ENCODE measurements at places on chromosomes 1 and 21.

- no peak for DNase-seq
Measured at GRCh38 chr1:81345110-81345509, 455.6 kb upstream of the ADGRL2 start.

DNA sequence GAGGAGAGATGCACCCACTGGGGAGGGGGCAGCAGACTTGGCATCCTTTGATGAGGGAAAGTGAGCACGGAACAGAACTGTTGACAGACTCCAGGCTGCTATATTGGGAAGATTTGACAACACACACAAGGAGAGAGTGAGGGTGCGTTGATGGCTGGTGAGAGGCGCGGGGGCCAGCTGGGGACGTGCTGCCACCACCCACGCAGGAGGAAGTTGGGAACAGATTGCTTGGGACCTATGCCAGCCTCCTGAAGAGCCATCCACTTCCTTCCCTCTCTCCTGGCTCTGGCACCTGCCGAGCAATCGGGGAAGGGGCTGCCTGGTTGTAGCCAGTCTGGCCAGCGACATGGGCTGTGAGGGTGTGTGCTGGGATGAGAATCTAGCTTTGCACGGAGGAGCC, 223.7 kb upstream of the CSF3R start:
- no peak for DNase-seq

GRCh38 chr1:89810302-89810701, 10.5 kb upstream of the LRRC8D start:
- no peak for DNase-seq

DNA sequence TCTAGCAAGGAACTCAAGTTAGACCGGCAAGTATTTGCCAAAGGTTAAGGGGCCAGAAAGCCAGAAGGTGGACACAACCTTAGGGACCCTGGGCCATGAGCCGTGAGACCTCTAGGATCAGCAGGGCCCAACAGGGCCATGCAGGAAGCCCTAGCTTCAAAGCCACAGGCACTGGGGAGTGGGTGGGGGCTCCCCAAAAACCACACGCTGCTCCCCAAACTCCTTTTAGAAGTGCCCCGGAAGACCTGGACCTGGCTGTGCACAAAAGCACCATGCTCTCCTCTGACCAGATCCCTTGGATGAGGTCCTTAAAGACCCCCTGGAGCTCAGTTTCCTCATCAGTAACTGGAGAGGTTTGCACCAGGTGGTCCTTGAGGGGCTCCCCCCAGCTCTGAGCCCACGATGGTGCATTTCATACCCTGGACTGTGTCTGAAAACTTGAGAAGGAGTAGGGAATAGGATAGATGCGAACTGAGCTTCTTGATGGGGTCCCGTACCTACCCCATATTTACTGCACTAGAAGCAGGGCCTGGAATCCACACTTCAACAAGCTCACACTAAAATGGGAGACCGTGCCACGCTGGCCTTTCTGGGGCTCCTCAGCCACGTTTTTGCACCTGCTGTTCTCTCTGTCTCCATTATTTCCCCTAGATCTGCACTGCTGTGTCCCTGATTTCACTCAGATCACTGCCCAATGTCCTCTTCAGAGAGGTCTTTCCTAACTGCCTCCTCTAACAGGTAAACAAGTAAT, 40.6 kb upstream of the LBR start:
- DNase-seq = no peak

DNA sequence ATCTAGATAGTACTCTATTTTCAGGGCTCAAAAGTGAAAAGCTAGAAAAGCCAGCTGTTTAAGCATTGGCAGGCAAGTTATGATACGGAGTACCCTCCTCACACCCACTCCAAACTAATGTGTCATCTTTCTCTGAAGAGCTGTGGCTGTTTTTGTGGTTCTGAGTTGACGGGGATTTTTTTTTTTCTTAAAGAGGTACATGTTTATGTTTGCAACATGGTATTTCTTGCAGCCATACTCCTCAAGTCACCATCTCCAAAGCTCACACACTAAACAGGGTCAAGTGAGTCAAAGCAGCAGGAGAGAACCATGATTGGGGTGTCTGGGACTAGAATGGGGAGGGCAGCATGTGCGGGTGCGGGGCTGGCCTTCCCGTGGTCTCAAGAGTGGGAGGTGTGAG, 347.2 kb downstream of the DISC1 start:
- no peak for DNase-seq

GRCh38 chr1:6358757-6359201, 34.8 kb downstream of the ACOT7 start:
- peak; percentile 68 for DNase-seq

GRCh38 chr1:166740668-166741276, 98.5 kb upstream of the POGK start:
- DNase-seq = no peak

DNA sequence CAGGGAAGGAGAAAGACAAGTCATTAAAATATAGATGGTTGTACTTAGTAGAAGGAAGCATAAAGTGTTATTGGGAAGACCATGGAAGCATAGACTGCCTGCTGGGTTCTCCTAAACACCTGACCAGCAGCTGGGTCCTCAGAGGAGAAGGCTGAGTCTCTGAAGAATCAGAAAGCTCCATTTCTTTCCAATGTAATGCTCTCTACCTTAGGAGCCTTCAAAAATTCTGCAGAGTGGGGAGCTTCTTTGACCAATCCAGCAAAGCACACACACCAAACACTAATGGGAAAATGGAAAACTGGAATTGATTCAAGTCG, 21.1 kb upstream of the BCL10 start:
- DNase-seq = no peak

DNA sequence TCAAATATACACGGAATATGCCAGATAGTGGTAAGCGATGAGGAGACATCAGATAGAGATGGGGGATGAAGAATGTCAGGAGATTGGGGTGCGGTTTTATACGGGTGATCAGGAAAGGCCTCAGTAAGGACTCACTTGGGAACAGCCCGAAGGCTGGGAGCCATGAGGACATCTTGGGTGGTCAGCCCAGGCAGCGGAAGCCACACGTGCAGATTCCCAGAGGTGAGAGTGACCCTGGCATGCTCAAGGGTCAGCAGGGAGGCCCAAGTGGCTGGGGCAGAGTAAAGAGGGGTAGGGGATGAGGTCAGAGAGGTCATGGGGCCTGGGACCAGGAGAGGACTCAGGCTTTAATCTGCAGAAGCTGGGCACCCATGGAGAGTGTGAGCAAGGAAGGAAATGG, 106.6 kb downstream of the MATN1 start:
- DNase-seq = no peak

DNA sequence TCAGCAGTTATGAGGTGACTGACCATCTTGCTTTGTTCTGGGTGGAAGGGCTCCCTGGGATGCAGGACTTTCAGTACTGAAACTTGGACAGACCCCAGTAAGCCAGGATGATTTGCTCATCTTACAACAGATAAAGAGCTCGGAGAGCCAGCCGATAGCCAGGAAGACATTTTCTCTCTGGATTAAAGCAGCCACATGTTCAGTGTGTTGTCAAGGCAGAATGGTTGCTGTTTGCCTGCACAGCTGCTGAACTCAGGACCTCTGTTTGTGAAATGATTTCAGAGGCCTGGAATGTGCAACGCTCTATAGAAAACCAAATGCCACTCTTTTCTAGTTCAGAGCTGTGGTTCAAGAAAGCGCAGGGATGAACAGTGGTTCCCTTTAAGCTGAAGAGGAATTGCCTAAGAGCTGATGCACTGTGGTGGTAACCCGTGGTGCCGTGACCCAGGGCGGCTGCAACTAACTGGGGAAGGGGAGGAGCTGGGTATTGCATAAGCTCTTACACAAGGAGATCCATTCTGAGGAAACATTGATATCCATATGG, 40.7 kb downstream of the CASQ2 start:
- no peak for DNase-seq

- no peak for DNase-seq
Measured at GRCh38 chr1:178540204-178540603, 27.3 kb downstream of the TEX35 start.

DNA sequence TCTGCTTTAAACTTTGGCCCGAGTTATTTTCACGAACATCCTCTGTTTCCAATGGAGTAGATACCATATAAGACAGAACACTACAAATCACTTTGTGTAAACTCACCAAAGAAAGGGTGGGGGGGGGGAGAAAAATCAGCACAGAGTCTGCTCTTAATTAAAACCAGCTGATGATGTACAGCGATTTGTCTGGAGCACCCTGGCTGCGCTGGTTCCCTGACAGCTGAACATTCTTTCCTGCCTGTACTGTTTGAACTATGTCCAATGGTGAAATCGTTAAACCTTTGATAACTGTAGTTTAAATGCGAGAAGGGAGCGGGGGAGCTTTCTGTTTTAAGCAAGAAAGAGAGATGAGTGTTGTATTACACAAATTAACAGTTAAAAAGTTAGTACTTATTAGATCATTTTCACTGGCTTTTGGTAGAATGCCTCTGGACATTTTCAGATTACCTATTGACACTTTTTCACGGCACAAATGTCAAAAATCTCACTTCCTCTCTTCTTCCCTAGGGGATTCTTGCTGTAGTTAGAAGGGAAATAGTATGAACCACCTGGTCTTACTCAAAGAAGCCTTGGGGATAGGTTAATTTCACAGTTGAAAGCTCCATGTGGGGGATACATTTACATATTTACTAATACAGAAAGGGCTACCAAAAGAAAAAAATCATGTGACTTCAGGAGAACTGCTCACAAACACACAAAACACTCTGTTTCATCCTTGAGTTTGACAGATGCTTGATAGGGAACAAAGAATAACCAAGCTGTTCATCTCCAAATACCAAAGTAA, 140.2 kb upstream of the RUNX1 start:
- no peak for DNase-seq

DNA sequence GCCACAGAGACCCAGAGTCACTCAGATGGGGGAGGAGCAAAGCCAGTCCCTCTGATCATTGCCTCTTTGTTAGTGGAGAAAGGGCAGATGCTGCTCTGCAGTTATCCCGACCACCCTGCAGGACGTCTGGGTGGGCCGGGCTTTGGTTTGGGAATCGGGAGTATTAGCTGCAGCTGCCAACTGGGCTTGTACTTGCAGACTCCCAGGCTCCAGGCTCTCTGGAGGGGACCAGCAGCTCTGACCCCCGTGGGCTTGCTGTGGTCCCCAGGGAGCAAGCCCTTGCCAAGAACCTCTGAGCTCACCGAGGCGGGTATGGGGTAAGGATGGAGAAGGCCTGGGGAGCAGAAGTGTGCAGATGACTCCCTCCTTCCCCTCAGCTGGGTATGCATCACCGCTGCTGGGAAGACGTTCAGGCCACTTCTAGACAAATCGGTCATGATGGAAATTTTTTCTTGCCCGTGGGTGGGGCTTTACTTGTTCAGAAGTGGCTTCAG, 21.6 kb downstream of the MAPKAPK2 start:
- DNase-seq = peak; percentile 81

GRCh38 chr1:45730780-45731319, 19.6 kb downstream of the IPP start:
- no peak for DNase-seq

- DNase-seq = no peak
Measured at GRCh38 chr1:115210302-115210711, 121.0 kb upstream of the TSPAN2 start.

GRCh38 chr1:17494114-17494729, 45.3 kb upstream of the ARHGEF10L start:
- peak; percentile 60 for DNase-seq

DNA sequence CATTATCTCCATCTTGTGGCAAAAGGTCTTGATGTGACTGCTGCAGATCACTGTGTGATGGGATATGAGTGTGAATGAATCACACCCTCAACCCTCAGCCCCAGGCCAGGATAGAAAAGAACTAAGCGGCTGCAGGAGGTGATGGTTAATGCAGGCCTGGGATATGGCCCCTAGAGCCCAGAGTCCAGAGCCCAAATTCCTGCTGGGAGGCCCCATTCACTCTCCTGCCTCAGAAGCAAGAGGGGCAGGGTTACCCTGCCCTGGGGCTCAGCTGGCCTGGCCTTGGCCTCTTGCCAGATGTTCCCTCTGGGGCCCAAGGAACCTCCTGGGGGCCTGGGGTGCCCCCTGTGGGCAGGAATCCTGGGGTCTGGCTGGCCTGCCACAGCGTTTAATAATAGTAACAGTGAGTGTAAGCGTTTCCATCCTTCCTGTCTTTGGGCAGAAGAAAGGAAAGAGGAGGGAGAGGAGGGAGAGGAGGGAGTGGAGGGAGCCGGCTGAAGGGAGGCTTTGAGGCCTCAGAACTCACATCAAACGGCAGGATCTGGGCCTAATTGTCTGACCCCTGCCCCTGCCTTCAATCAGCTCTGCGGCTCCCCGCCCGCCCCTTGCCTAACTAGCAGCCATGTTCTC, 26.2 kb downstream of the DMAP1 start:
- peak; percentile 76 for DNase-seq

DNA sequence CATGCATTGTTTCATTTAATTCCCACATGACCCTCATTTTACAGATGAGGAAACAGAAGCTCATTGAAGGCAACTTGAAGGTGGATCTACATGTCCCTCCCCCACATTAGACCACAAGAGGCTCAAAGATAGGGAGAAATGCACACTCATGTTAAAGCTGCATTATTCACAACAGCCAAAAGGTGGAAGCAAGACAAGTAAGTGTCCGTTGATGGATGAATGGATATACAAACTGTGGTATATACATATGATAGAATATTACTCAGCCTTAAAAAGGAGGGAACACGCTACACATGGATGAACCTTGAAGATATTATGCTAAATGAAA, 149.7 kb upstream of the JUN start:
- DNase-seq = no peak

DNA sequence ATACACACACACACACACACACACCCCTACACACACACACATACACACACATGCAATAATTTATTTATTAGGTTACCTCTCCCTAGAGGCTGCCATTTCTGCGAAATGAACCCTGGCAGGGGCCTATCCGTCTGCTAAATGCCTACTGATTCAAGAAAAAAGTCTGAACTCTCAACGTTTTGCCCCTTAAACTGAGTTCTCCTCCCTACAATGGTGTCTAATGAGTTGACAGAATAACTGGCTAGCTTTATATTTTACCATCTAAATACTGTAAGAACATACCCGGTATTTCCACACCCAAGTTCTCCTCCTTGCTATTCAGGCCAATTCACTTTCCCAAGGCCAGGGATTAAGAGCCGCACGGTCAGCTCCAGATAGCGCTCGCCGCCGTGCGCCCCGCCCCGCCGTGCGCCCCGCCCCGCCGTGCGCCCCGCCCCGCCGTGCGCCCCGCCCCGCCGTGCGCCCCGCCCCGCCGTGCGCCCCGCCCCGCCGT, 339 bp upstream of the RNPC3 start:
- DNase-seq = peak; percentile 61

GRCh38 chr1:29695036-29695435, 458.7 kb downstream of the PTPRU start:
- no peak for DNase-seq

- DNase-seq = no peak
Measured at GRCh38 chr1:31951276-31951675, 13.1 kb upstream of the PTP4A2 start.

- peak; percentile 44 for DNase-seq
Measured at GRCh38 chr1:34984435-34984792, 733 bp downstream of the TMEM35B start.

DNA sequence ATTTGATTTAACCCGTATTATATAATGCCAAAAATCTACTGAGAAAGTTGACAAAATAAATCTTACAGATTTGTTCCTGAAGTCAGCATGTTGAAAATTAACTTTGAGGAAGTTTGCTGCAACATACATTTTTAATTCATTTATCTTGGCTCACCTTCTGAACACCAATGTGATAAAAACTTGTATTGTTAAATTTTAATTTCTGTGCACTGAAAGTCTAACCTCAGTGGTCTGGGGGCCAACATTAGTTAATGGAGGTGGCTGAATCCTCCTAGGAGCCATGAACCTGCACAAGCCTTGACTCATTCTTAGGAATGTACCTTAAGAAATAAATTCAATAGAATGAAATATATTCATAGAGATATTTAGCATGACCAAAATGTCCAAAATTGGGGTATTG, 95.3 kb downstream of the ADSS2 start:
- DNase-seq = no peak
